ENCODE measurements at places on chromosomes 3 and 15.

- DNase-seq = no peak
These were observed 716.5 kb upstream of the CFAP20DC start for GRCh38 chr3:59766200-59766872.

- no peak for DNase-seq
These were observed 79.1 kb downstream of the NTRK3 start for GRCh38 chr15:88177451-88177850.

DNA sequence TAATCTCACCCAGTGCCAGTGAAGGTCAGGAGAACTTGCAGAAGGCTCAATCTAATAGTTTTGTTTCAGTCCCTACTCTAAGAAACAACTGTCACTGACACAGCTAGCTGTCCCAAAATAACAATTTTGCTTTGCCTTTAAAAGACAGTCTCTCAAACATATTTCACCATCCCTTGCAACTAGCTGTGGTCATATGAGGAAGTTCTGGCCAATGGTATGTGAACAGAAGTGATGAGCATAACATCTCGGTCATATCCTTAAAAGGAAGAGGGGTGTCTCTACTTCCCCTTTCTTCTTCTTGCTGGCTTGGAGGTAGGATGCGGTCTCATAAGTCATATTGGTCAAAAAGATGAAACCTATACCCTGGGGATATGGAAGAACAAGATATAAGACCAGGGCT, 198.1 kb downstream of the NEK10 start:
- no peak for DNase-seq

GRCh38 chr3:160184655-160185054, 40.6 kb upstream of the C3orf80 start:
- DNase-seq = no peak

DNA sequence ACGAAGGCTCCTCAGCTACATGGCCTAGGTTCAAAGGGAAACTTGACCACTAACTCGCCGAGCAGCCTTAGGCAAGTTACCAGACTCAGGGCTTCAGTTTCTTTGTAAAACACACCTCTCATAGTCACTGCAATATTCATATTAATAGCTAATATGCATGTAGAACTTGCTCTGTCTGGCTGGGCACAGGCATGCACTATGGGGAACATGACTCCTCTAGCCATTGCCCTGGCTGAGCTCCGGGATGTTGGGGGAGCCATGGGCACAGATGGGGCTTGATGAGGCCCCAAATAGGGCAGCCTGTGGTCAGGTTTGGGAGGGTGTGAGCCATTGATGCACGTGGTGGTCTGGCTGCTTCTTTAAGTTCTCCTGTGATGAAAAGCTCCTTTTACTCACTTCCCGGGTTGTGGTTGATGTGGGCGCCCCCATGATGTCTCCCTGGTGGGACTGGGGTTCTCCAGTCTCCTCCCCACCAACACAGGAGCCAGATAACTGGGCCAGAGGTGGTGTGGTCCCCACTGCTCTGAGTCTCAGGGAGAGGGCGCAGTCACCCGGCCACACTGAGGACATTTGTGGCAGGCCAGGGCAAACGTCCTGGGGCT, 29.4 kb upstream of the DUSP7 start:
- no peak for DNase-seq

DNA sequence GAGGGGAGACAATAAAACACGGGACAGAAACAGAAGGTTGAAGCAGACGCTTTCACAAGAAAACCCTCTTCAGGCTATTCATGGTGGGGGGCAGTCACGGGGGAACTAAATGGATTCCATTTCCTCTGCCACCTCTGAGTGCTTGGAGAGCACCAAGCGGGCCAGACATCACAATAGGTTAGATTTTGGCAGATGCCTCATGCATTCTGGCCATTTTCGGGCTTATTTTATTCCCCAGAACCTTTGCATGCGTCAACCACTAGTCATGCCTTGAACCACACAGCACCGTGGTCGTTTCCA, 82.2 kb downstream of the RORA start:
- no peak for DNase-seq

DNA sequence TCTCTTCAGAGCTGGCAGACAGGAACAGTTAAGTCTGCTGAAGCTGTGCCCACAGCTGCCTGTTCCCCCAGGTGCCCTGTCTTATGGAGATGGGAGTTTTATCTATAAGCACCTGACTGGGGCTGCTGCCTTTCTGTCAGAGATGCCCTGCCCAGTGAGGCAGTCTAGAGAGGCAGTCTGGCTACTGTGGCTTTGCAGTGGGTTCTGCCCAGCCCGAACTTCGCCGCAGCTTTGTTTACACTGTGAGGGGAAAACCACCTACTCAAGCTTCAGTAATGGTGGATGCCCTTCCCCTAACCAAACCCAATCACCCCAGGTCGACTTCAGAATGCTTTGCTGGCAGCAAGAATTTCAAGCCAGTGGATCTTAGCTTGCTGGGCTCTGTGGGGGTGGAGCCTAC, 91.2 kb downstream of the SLC25A26 start:
- no peak for DNase-seq

GRCh38 chr3:122886946-122887345, 92.1 kb downstream of the SLC49A4 start:
- no peak for DNase-seq

DNA sequence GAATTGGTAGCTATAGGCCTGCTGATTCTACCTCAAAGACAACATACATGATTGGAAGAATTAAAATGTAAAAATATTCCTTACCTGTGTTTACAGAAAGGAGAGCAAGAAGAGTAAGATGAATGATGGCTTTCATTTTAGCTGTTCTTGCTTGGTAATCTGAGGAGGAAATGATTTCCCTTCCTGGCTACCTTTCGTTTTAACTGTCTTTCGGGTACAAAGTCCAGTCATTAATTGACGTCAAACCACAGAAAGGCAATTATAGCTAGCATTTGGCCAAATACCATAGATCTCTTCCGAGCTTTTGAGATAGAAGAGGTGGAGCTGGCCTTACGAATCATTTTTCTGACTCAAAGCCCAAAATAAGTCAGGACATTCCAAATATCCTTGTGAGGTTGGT, at the start of gene MUC13:
MUC13 (minus strand) TSS at position 175 of the 400 bp plus-strand sequence; CDS start at position 136, 39 bp downstream.
- DNase-seq = no peak

DNA sequence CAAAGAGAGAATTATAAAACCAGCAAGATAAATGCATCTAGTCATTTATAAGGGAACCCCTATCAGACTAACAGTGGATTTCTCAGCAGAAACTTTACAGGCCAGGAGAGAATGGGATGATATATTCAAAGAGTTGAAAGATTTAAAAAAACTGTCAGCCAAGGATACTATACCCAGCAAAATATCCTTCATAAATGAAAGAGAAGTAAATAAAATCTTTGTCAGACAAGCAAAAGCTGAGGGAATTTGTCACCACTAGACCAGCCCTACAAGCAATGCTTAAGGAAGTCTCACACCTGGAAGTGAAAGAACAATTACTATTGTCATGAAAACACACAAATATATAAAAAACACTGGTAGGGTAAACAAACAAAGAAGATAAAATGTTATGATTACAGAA, 113.4 kb upstream of the FAM3D start:
- DNase-seq = no peak

DNA sequence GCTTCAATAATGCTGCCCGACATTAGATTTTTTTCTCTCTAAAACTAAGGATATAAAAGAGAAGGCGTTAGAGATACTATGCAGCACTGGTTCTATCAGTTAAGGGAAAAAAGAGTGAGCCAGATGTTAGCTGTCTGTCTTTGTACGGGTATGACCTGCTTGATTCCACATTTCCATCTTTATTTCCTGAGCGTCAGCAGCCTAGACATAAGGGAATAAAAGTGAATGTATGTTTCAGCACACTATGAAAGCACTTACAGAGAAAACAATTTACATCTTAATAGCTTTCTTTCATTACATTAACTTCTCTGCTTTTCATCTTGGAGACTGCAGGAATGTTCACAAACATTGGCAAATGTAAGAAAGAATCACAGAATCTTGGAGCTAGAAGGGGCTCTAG, 319.3 kb downstream of the CTNNB1 start:
- no peak for DNase-seq

- DNase-seq = no peak
These were observed 4.0 kb downstream of the RASSF1 start for GRCh38 chr3:50336452-50337174.

DNA sequence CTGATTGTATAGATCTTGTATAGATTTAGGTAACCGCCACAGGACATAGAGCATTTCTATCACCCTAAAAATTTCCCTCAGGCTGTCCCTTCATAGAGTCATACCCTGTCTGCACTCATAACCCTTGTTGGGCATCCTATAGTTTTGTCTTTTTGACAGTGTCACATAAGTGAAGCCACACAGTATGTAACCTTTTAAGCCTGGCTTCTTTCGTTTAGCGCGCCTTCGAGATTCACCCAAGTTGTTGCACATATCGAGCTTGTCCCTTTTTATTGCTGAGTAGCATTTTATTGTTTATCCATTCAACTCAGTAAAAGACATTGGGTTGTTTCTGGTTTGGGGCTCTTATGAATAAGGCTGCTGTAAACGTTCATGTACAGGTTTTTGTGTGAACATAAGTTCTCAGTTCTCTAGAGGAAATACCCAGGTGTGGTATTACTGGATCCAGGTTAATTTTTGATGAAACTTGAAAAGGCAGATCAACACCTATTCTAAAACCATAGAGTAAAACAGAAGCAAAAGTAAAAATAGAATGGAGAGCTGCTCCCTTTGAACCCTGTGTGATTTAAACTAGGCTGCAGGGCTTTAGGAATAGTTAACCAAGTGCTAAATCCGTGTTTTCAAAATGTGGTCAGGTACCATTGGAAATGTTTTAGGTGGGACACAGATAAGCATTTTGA, 49.5 kb downstream of the CD86 start:
- DNase-seq = no peak

DNA sequence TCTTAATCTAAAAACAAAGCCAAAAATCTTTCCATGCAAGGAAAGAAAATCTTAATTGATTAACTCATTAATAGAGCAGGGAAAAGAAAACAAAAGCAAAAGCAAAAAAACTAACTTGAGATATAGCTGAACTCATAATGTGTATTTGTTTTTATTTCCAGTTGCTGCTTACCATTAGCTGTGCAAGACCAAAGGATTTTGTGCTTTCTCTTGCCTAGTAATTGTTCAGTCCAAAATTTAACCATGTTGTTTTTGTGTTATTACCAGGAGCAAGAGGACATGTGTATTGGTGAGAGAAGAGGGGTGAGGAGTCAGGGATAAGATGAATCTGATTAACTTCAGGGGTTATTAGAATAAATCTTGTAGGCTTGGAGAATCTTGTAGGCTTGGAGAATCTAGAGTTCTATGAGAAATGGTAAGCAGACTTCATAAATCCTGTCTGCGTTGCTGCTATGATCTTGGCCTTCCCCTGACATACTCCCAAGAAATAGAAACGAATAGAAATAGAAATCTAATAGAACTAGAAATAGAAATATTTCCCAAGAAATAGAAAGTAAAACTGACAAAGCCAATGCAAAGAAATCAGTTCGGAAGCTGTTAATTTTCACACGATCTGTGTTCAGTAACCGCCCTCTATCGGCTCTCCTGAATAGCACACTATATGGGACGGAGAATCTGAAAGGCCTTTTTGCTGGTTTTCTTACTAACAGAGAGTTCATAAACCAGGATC, 72.6 kb upstream of the TNFSF10 start:
- no peak for DNase-seq

GRCh38 chr3:23189187-23189586, 13.9 kb upstream of the UBE2E2 start:
- no peak for DNase-seq

DNA sequence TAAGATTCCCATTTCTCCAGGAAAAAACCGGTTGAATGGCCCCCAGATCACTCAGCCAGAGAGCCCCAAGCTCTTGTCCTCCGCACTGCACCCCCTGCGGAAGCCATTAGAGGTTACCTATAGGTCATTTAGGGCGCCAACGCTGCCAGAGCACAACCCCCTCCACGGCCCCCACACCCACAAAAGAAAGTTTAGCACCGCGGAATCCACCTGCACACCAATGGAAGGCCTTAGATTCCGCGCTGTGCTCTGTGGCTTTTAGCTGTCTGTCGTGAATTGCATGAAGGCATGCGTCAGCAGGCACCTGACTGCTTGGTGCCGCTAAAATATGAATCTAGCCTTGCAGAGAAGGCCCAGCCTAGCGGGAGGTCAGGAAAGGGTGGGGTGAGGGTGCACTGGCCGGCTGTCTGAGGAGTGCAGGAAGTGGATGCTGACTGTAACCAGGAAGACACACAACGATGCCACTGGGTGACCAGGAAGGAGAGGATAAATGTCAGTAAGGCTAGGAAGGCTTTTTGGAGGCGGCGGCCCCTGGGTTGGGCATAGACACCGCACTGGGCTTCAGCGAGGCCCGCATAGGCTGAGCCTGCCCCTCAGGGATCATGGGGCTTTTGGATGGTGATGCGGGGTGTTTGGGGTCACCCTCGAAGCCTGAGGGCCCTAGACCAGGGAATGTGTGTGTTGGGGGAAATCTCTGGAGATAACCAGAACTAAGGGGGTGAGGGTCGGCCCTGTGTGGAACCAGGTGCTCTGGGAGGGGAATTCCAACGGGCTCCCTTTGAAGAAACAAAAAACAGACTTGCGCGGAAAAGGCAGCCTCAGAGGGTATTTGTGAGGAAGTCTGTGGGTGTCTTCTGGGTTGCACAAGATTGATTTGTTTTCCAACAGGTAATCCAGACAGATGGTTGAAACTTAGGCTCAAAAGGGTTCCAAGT, 976 bp upstream of the NUP210 start:
- no peak for DNase-seq

DNA sequence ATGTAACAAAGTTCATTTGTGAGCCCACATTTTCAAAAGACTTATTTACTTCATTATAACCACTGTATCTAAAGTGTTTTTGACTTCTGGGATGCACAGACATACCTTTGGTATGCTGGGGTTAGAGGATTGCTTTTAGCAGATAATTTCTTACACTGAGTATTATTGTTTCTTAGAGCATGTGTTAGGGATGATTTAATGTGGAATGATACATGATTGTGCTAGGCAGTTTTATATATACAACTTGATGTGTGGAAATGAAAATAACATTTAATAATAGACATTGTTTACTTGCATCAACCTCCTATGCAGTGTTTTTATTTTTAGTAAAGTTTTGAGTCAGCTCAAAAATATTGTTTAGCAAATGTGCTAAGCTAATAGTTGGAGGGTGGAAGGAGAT, 3.4 kb downstream of the KIF23 start:
- DNase-seq = no peak

- no peak for DNase-seq
These were observed 440.7 kb upstream of the THBS1 start for GRCh38 chr15:39140060-39140604.

GRCh38 chr3:27675287-27675686, 46.8 kb downstream of the EOMES start:
- no peak for DNase-seq

GRCh38 chr3:126390751-126391150, 4.0 kb upstream of the CFAP100 start:
- DNase-seq = no peak

DNA sequence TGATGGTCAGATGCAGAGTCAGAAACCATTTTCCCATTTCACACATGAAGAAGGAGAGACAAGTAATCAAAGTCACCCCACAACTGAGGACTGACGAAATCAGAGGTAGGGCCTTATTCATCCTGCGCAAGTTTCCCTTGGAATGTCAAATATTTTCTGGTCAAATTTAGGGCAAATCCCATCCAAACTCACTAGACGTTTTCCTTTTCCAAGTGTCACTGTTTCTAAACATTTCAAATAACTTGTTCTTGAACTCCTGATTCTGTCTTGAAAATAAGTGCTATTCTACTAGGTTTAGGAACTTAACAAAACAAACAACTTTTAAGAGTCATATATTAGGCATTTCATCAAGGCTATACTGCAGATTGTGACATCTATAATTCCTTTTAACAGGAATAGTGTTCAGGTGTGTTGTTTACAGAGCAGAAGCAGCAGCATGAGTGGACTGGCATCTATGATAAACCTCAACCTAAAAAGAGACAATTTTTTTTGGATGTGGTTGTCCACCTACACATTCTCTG, 40.7 kb downstream of the SUMF1 start:
- DNase-seq = no peak

Measured in NCI-H1417 treated with DMSO at 0.1 percent for 48 hours (cell line).